ENCODE measurements at places on chromosomes 1 and 21.

- no peak for DNase-seq
These were observed 8.8 kb upstream of the FABP3 start for GRCh38 chr1:31381394-31382294.

DNA sequence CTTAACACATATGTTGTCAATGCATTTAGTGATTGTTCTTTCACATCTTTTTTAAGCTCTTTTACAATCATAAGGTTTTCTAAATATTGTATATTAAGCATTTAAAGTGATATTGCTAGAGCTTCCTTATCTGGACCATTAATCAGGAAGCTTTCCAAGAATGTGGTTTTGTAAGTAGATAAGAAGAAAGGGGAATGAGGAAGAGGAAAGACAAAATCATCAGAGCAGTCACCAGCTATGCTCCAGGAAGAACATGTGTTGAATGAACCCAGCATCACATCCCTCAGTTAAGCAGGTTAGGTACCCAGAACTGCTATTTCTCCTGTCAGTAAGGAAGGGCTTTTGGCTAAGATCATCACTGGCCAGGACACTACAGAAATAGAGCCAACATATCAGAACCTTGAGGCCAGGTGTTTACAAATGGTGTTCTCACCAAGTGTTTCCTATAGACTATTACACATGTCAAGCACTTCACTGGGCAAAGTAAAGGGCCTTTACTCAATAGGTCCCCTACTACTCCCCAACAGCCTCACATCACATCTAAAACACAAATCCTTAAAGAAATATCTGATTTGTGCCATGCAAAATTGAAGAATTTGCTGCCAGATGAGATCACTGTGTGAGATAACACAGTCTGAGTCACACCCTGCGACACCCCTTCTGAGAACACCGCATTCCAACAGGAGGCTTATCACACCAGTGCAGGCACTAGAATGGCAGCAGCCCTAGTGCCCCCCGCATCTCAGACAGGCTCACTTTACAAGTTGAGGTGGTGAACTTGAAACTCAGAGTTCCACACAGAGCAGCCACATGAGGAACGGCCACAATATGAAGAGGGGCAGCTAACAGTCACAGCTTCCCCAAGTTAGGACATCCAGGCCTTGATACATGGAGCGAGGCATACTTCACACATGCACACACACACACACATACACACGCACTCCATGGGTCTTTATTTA, 1.8 kb upstream of the SPRR2A start:
- no peak for DNase-seq

GRCh38 chr1:46477153-46477929, 12.3 kb upstream of the DMBX1 start:
- peak; percentile 77 for DNase-seq

DNA sequence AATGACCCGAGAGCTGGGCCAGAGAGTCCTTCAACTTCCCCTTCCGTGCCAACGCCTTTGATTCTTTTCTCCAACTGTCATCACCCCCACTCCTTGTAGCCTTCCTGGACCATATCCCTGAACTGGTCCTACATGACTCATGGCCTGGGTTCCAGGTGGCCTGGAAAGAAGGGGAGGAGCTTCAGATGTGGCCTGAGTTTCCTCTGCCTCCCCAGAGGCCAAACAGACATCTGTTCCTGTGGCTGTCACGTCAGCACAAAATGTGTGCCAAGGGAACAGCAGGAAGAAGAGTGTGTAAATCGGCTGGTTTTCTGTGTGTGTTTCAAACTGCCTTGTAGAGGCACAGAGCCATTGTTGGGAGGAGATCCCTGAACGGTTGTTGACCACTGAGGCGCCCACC, 24.9 kb upstream of the KIRREL1 start:
- DNase-seq = no peak

DNA sequence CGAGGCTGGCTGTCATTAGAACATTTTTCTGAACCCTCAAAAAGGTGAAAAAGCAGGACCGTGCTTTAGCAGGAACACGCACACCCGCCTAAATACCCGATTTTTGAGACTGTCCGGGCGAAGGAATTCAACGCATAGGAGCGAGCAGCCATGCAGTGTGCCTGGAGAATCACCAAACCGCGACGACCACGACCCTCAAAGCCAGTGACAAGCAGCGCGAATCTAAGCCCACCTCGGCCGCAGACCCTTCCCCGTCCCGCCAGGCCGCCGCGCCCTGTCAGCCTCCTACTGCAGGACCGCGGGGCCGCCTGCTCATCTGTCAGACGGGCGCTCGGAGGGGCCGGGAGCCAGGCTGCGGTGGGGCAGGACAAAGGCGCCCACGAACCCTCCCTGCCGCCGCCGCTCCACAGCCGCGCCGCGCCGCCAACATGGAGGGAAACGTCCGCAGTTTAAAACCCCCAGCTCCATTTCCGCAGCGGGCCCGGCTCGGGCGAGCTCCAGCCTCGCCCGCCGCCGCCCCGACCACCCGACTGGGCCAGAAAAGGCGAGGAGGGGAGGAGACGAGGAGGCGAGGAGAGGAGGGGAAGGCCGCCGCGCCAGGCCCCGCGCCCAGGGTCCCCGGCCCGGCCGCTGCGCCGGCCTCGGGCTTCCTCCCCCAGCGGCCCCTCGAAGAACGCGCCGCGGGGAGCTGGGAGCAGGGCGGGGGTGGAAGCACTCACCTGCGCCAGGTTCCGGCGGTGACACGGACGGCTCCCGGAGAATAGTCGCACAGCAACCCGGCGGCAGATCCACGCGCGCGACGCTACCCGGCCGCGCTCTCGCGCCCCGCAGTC, at the start of gene LBR:
Gene LBR, minus strand, starts transcription at position 804 of the 833 bp plus-strand sequence. CDS start 3,963 bp downstream, outside the sequence.
- no peak for DNase-seq

- DNase-seq = no peak
These were observed 8.1 kb downstream of the GBP7 start for GRCh38 chr1:89167590-89168230.

DNA sequence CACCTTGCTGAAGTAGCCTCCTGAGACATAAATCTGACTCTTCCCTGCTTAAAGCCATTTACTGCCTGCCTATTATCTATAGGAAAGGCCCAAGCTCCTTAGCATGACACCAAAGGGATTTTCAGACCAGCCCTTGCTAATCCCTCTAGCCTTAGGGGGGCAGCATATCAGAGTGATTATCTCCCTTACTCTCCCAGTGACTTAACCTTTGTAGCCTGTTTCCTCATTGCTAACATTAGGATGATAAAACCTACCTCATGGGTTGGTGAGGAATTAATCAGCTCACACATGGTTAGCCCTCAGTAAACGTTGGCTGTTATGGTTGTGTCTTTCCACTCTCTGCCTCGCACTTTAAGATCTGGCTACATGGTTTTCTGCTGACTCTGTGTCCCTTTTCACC, 70.1 kb downstream of the ROR1 start:
- no peak for DNase-seq

- no peak for DNase-seq
These were observed 32.9 kb downstream of the MFSD2A start for GRCh38 chr1:39987869-39988268.

DNA sequence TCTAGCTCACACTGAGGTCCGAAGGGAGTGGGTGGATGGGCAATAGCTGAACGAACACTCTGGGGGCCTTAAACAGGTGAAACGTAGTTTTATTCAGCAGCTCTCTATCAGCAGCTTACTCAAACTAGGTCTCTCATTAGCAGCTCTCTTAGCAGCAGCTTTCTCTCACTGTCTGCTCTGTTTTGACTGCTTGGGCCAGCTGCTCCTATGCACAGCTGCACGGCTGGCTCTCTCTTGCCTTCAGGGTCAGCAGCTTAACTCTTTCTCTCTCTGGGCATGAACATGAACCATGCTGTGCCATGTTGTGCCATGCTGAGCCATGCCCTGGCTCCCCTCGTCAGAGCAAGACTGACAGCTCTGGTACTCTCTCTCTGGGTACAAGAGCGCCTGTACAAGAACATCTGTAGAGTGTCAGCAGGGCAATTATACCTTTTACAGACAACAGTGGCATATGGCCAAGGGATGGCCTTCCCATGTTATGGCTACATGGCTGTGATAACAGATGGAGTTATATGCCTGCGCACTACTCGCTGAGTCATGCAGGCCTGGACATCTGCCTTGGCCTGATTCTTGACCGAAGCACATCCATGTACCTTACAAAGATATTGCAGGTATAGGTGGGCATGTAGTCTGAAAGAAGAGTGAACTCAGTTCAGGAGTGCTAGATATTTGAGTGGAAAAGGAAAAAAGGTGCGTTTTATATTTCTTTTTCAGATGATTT, 152.4 kb downstream of the LEPR start:
- no peak for DNase-seq

DNA sequence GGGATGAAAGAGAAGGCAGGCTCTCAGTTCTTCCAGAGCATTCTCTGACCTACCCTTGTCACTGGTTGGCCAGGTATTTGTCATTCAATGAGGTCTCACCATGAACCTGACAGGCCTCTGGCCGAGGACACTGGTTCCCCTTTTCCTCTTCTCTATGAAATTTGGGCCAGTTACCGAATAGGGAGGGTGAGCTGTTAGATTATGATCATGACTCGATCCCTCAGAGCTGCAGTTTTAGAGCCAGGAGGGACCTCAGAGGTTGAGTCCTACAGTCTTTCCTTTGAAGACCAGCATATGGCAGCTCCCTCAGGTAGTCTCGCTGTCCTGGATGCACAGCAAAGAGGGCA, 29.5 kb upstream of the CLSTN1 start:
- no peak for DNase-seq

DNA sequence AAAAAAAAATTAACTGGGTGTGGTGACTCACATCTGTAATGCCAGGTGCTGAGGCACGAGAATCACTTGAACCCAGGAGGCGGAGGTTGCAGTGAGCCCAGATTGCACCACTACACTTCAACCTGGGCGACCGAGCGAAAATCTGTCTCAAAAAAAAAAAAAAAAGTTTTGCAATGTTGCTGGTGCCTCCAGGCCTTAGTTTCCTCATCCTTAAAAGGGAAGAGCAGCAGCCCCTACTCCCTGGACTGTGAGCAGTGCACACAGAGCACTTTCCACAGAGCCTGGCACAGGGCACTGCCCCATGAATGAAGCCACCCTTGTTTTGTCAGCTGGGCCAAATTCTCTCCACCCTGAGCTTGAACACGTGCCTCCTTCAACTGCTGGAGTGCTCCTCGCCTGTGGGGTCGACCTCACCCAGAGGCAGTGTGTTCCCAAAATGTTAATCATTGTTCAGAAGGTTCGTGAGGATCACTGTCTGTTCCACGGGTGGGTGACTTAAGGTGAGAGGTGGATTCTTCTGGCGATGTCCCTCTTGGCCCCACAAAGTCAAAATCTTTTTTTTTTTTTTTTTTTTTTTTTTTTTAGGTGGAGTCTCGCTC, 152.1 kb upstream of the TMEM51 start:
- DNase-seq = no peak

GRCh38 chr1:160342953-160343869, at the start of the genes COPA and NCSTN:
COPA (minus strand) TSS chr1:160343250; CDS start chr1:160343170, 80 bp downstream.
NCSTN (plus strand) TSS chr1:160343383; CDS start chr1:160343397, 14 bp downstream.
- DNase-seq = peak; percentile 92

DNA sequence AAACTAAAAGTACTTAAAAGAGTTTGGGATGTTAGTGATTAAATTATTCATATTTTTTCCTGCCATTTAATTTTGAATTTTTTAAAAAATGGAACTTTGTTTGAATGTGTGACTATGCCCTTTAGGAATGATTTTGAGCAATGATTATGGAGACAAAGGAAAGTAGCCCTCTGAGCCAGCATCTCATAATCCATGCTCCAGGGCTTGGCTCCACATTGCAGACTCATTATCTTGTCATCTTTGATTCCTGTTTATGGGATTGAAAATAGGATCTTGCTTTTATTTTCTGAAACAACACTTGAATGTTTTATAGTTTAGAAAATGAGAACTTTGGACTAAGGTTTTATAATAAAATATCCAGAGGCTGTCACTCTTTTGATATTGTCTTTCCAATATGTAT, 14.5 kb downstream of the AXDND1 start:
- DNase-seq = no peak

DNA sequence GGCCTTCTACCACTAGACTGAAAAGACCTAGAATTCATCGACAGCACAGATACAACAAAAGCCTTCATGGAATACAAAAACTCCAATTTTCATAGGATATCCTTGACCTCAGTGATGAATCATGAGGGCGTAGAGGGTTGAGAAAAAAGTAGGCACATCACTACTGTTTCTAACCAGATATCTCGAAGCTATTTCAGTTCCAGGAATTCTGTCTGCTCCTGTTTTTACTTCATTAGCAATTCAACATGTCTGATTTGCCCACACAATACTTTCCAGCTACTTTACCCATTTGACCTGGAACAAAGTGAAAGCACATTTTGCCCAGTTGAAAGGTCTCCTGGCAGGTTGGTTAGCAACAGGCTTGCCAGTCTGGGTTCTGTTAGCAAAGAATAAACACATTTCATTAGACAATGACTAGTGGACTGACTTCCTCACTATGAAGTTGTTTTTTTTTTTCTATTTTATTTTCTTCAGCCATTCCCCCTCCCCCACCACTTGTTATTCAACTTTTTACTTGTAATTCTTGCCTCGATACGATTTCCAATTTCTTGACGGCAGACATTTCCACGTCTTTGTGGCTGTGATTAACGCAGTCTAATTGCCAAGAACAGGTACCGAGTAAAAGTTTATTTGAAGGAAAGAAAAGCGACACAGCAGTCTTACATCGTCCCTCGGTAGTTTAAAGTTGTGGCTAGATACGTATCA, 4.0 kb upstream of the ZBTB18 start:
- no peak for DNase-seq

DNA sequence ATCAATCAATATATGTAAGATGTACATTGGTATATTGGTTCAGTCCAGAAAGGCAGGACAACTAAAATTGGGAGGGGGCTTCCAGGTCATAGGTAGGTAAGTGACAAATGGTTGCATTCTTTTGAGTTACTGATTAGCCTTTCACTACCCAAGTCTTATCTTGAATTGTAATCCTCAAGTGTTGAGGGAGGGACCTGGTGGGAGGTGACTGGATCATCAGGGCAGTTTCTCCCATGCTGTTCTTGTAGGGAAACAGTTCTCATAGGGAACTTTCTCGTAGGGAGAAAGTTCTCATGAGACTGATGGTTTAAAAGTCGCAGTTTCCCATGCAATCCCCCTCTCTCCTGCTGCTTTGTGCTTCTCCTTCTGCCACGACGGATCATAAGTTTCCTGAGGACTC, 809.2 kb downstream of the KCNT2 start:
- DNase-seq = no peak

- DNase-seq = peak; percentile 74
These were observed 15.9 kb downstream of the ESPN start for GRCh38 chr1:6440198-6441126.

- DNase-seq = no peak
These were observed 34.4 kb upstream of the SLC30A1 start for GRCh38 chr1:211613108-211613947.

- DNase-seq = no peak
These were observed 214.2 kb upstream of the DMRTA2 start for GRCh38 chr1:50637460-50637859.

- no peak for DNase-seq
These were observed 267.7 kb downstream of the PRDM2 start for GRCh38 chr1:13967707-13968106.
